HFFc6 (cell line): ENCODE measurements at places on chromosomes 11 and 22.
A peak's percentile ranks its signal among the peaks of the same experiment; 100 is the strongest.

- no peak for DNase-seq
These were observed 147.4 kb downstream of the TRIM29 start for GRCh38 chr11:119990309-119991021.

DNA sequence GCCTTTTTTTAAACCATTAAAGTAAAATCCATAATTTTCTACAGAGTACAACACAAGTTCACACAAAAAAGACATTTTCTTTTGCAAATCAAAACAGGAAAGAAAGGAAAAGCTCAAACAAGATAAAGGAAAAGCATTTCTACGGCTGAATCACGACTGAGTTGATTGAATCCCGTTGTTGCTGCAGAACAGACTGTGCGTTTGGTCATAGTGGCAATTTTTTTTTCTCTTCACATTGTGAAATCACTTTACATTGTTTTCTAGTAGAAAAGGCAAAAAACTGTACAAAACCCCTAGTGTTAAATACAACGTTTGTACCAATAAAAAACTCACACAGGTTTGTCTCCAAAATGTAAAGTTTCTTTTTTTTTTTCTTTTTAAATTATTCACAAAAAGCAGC is 17.3 kb upstream of the RAPSN start:
- no peak for DNase-seq

DNA sequence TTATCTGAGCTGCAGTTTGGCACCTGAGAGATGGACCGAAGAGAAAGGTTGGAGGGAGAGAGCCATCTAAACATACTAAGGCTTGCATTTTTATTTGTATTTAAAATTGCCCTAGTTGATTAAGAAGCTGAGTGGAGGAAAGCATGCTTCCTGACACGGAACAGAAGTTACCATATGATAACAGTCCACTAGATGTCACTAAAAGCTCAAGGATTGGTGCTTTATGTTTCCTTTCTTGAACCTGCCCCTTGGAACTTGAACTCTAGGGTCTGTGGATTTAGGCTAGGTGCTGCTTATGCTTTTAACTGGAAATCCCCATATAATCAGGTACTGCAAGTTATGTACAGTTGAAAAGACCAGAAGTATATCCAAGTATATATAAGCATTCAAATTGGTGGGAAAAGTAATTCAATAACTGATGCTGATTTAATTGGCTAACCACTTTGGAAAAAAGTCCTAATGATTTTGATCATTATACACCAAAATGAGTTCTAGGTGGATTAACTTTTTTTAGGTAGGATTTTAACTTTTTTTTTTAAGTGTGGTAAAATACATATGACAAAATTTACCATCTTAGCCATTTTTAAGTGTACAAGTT is 9.5 kb downstream of the RBMXL2 start:
- peak; percentile 41 for DNase-seq

- DNase-seq, result no peak
These were observed 25.1 kb upstream of the APLNR start for GRCh38 chr11:57262157-57262556.

GRCh38 chr11:76667856-76668255 is 2.7 kb downstream of the LRRC32 start:
- no peak for DNase-seq

- no peak for DNase-seq
These were observed 4.6 kb downstream of the LGALS12 start for GRCh38 chr11:63510360-63511047.

GRCh38 chr11:111148121-111148520 is 97.4 kb upstream of the POU2AF2 start:
- DNase-seq, result no peak

DNA sequence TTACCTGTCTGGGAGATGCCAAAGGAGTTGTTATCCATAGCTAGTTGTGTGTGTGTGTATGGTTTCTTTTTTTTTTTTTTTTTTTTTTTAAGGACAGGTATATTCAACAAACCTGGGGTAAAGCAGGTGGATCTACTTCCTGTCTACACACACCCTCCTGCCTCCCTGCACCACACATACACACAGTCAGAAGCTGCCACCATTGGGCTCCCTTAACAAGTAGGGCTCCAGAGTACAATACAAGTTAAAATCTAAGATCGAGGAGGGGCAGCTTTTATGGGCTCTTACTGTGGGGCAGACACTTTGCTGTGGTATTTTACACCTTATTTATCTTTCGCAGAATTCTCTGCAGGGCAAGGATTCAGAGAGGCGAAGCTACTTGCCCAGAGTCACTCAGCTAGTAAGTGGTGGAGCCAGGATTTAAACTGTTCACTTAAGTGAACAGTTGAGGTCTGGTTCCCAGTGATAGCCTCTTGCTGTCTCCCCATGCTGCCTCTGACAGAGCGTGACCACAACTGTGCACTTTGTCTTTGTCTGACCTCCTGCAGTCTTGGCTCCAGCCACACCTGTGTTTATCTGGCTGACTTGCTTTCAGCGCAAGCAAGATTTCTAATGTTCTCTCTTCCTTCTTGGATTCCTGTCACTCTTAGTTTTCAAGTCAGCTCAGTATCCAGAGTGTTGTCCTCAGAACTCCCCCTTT is 135.0 kb downstream of the CSNK2A3 start:
- no peak for DNase-seq
